ENCODE measurements at places on chromosomes 1 and 21. TPM values are rescaled to one million over a fixed set of nuclear protein-coding genes. Genes with fewer than 3 reads are reported as not detected.
A peak's percentile ranks its signal among the peaks of the same experiment; 100 is the strongest.

DNA sequence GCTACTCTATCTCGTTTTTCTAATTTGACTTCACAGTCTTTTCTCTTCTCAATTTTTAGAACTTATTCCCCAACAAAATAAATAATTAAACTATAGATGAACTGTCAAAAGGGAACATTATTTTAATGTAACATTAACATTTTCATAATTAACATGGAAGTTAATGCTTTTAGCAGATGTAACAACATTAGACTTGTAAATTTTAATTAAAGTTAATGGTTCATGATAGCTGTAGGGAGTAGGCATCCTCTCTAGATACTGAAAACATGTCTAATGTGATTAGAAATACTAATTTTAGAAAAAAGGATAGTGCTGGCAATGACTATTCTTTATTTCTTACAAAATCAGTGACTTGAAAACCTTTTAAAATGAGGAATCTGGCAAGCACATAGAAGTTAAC is 32.1 kb upstream of the NEK7 start:
- no peak for DNase-seq

- peak; percentile 12 for DNase-seq
Observed at GRCh38 chr1:117045644-117046043, 14.5 kb upstream of the TTF2 start.

GRCh38 chr1:26848941-26849774 is 13.8 kb upstream of the SFN start:
- no peak for DNase-seq

- no peak for DNase-seq
Observed at GRCh38 chr21:45591619-45592207, 49.5 kb upstream of the SLC19A1 start.

- no peak for DNase-seq
Observed at GRCh38 chr1:171084091-171084490, 6.6 kb upstream of the FMO3 start.

DNA sequence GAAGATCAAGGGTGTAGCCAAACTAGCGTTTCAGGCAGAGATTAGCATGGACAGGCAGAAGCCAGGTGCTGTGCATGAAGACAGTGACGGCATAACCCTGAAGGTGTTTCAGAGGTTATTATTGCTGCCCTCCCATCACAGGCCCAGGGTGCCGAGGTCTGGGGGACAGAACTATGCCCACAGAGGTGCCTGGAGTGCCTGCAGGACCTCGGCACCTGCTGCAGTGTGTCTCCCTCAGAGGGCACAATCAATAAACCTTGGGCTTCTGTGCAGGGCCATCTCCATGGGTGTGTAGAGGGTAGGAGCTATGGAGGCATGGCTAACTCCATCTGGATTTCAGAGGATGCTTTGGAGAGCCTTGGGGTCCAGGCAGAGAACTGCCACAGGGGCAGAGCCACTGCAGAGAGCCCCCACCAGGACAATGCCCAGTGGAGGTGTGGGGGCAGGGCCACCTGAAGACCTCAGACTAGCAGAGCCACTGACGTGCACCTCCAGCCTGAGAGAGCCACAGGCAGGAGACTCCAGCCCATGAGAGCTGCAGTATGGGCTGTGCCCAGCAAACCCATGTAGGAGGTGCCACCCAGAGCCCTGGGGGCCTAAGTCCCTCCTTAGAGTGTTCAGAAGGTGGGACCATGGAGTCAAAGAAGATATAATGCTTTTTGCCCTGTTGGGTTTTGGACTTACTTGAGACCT is 5.7 kb upstream of the ABCG1 start:
- DNase-seq = no peak

The NPHS2 gene
- total RNA-seq = not detected

The SLC5A9 gene
- not detected for total RNA-seq
